Stimulated activated CD8-positive, alpha-beta memory T cell treated with anti-CD3 and anti-CD28 coated beads, Interleukin-12 subunit alpha, Interleukin-12 subunit beta, amount 100 ng/mL, for 4 hours (primary cell): ENCODE measurements at places on chromosomes 5 and 9.

DNA sequence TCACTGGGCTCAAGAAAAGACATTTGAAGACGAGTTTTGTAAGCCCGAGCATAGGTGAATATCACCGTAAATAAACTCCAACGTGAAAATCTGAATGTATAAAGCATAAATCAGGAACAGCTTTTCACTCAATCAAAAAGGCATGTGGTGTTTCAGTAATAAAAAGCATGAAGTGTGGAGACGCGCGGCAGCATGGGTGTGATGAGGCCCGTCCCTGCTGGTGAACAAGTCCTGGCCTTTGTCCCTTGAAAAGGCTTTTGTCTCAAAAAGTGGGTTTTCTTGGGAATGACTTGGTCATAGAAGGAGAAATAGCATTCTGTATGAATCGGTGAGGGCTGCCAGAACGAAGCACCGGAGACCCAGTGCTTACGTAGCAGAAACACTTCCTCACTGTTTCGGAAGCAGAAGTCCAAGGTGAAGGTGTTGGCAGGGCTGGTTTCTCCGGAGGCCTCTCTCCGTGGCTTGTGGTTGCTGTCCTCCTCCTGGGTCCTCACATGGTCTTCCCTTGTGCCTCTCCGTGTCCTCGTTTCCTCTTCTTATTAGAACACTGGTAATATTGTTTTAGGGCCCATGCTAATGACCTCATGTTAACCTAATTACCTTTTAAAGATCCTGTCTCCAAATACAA lies 24.9 kb downstream of the ROPN1L start:
- DNase-seq: no peak

DNA sequence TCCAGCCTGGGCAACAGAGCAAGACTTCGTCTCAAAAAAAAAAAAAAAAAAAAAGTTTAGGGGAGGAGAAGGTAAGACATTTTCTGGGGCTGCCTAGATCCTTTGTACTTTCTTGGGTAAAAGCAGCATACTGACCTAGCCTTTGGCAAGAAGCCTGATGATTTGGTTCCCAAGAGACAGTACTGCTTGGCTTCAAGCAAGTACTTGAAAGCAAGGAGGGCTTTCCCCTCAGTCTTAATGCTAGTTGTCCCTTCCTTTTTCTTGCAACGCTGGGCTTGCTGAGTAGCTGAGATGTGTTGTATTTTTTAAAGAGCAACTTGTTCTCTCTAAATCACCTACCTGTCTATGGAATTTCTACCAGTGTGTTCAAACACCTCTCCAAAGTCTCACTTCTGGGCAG lies 76.2 kb downstream of the INSYN2B start:
- no peak for DNase-seq

DNA sequence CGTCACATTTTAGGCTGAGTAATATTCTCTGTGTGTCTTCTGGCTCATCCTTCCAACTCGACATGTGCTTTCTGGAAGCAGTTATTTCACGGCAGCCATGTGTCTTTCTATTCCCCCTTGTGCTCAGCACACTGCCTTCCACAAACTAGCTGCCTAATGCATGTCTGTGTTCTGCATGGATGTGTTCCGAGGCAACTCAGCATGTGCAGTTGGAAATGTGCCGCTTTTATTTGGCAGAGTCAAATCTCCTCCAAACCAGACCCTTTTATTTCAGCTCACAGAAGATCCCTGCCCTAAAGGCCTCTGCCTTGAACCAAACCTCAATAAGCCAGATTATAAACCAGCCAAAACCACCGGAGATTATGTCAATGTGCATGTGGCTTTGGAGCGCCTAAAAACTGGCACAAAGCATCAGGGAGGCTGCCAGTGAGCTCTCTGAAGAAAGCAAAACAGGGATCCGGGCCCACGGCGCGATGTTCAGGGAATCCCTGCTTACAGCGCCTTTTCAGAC lies 360.2 kb downstream of the DEPDC1B start:
- DNase-seq: no peak

GRCh38 chr9:135023088-135023785 lies 64.2 kb upstream of the OLFM1 start:
- DNase-seq: no peak

- DNase-seq: peak; percentile 77
These were observed at the start of gene COX7C for GRCh38 chr5:86617756-86618576. Gene COX7C, plus strand, starts transcription at chr5:86617941. Its CDS starts 115 bp downstream, at chr5:86618056.

- no peak for DNase-seq
These were observed 835.5 kb downstream of the TLE4 start for GRCh38 chr9:80407220-80407619.

- DNase-seq: no peak
These were observed 6.4 kb upstream of the EEIG1 start for GRCh38 chr9:127987103-127987614.

GRCh38 chr9:95313010-95313498 lies 4.5 kb downstream of the FANCC start:
- DNase-seq: no peak
